ENCODE measurements at places on chromosomes 2 and 18.

DNA sequence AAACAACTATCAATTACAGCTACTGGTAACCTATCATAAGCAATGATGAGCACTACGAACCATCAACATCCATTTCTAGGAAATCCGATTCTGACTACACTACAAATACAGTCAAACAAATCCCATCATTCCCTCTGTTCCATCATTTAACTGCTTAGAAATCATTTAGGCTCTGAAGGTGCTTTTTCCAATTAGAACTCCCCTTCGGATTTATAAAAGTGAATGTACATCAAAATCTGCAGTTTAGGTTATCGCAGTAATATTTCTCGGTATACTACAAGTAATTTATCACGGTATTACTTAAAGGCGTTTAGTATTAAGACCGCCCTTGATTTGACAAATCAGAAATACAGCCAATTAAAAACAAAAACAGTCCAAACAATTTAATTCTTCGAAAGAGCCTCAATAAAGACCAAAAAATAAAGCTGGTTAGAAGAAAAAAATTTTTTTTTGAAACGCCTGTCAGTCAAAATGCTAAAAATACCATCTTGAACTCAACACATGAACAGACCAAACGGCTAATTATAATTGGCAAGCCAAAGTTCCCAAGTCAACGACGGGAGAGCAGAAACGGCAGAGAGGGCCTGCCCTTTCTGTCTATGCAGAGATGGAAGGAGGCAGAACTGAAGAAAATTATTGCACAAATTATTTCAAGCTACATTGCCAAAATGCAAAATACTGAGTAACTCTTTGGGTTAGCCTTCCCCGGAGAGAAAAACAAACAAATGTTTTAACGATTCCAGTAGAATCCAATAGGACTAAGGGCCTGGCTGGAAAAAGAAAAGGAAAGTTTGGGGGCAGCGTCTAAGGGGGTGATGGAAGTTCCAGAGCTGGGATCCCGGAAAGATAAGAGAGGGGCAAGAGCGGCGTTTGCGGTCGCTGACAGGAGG is 1.2 kb downstream of the VPS54 start:
- no peak for DNase-seq

DNA sequence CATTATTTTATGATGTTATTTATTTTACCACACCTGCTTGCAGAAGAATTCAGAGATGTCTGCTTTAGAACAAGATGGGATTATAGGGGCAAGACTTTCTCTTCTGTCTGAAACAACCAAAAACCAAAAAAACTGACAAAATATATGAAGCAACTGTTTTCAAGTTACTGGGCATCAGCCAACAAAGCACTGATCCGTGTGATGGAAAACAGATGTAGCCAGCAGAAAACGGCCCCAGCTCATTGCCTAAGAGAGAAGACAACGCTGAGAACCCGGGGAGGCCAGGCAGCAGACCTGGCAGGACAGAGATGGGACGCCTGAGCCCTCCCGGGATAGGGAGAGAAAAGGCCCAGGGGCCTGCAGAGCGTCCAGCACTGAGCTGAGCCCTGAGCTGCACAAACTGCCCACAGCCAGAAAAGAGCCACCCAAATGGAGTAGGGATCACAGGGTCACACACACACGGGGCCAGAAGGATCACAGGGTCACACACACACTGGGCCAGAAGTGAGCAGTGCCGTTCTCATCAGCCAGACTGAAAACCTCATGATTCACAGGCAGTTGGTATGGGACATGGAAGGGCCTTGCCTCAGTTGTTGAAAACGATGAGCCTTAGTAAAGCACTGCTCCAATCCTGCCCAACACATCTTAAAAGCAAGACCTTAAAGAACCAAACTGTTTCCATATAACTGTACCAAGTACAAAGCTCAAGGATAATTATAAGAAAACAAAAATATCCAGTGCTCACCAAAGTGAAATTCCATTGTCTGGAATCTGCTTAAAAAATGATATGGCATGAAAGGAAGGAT is 12.1 kb downstream of the PXDN start:
- DNase-seq, result no peak

- DNase-seq, result no peak
Observed at GRCh38 chr18:79275992-79276391, 119.7 kb upstream of the NFATC1 start.

- no peak for DNase-seq
Observed at GRCh38 chr2:46849046-46849715, 66.4 kb downstream of the MCFD2 start.

- no peak for DNase-seq
Observed at GRCh38 chr18:26493021-26493420, 55.3 kb downstream of the KCTD1 start.
